Renal cortical epithelial cell (primary cell): ENCODE measurements at places on chromosomes 2 and 18. TPM values are rescaled to one million over a fixed set of nuclear protein-coding genes. Genes with fewer than 3 reads are reported as not detected.

Gene BARD1
- 9.8 and 25.4 TPM in 2 replicates for total RNA-seq

Gene MAB21L4
- 0.10 and 5.2 TPM in 2 replicates for total RNA-seq

Gene GTF3C2
- 32.1 and 40.2 TPM in 2 replicates for total RNA-seq

Gene ARHGEF4
- 0.35 and 0.40 TPM in 2 replicates for total RNA-seq

Gene PROM2
- 17.6 and 38.0 TPM in 2 replicates for total RNA-seq

Gene GALR1
- total RNA-seq = not detected in 2 replicates
